Thoracic aorta (tissue), 2 donors: ENCODE measurements at places on chromosomes 16 and 17.

DNA sequence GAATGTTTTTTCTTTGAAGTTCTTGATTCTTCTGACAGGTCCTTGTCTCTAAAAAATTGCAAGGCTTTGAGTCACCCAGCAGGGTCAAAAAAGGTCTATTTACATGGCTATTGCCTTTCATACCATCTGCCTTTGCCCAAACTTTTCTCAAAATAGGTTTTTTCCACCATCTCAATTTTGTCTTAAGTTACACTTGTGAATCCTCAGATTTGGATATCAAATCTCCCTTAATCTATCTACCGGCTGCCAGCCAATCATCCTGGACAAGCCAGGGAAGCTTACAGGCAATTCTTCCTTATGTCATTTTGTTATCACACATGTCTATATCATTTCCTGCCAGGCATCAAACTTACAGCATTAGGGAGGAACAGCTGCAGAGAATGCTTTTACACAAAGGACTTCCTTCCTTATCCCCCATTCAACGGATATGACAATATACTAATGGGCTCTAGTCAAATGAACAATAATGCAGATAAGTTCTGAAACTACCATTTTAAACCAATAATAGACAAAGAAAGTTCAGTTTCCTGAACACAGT is 104.1 kb upstream of the CORO6 start:
- no peak for DNase-seq

GRCh38 chr17:17305281-17305801 is 2.2 kb downstream of the NT5M start:
- DNase-seq, result no peak

DNA sequence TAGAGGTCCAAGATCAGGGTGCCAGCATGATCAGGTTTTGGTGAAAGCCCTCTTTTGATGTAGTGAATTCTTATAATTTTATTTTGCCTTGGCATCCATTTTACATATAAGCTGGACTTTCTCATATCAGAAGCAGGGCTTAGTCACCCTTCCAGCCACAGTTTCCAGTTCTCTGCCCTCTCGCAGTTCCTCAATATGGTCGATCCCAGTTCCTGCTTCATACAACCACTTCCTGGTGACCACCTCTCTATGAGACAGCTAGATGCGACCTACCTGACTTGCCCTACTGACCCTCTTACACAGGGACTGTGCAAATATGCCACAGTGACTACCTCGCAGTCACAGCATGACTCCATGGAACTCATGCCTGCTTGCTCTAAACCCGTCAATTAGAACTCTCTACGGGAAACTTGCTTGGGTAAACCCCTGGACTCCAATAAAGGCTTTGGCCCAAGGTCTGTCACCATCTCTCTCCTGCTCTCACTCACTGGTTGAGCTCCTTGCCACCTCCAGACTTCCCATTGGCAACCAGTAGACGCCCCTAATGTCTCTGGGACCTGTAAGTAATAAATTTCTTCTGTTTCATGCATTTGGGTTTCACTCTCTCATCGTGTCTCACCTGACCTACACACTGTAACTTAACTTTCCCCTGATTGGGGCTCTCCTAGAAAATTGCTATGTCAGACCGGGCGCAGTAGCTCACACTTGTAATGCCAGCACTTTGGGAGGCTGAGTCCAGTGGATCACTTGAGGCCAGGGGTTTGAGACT is 21.4 kb downstream of the CD300LG start:
- DNase-seq, result no peak

DNA sequence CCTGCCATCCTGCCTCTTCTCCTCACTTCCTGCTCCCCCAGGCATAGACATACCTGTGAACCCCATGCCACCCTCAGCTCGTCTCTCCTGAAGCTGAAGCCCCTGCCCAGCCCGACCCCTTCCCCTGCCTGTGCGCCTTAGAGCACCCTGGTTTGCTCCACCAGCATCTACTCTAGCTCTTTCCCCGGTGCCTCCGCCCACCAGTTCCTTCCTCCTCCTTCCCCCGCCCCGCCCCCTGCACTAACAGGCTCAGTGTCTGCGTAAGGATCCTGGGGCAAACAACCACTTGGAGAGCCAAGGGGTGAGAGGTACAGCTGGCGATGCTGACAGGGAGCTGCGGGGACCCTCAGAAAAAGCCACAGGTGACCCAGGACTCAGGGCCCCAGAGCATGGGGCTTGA is 1.9 kb downstream of the GPR142 start:
- DNase-seq, result no peak

DNA sequence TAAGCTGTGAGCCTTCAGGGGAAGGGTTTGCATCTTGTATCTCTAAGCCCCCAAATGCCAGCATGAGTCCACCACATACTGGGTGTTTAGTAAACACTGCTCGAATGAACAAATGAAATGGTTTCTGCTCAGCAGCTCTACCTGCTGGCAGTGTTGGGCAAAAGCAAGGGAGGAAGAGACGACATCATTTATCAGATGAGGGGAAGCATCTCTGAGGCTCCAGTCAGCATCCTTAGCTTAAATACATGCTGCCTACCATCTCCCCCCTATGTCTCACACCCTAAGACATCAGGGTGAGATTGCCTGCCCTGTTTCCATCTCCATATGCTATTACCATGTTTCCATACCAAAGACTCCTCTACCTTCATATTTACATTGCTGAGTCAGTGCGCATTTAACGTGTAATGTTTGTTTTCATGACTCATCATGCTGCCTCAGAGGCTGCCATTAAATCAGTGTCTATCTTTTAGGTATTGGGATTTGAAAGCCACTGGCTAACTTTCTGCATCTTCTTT is 379.8 kb downstream of the UTP18 start:
- no peak for DNase-seq

DNA sequence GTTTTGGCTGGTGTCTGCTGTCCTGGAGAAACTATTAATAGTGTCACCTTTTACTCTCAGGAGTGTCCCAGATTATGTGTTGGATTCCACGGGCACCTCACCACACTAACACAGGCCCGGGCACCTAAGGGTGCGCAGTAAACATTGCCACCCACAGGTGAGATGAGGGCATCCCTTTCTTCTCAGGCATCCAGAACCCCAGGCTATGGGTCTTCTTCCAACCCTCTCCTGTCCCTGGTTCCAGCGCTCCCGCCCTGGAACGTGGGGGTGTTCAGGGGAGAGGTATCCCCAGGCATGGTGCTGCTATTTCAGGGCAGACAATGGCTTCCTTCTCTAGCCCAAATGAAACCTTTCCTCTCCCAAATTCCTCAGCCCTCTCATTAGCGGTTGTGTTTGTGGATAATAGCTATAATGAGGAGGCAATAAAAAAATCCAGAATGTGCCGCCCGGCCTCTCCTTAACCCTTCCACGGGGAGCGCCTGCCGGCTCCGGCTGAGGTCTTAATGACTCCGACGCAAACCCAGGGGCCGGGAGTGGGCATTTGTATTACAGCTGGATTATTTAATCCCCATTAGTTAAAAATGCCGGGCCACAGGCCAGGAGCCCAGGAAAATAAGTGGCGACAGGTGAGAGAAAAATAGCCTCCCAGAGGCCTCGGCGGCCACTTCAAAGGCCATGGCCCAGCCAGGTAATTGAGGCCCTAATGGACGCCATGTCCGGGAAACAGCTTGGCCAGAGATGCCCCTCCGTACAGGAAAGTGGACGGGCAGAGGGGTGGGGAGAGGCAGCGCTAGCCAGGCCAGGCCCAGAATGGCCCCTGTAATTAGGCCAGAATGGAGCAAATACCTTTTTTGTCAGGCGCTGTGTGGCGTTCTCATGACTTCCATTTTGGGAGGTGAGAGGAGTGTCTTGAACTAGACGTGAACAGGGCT is 102.8 kb downstream of the IRX5 start:
- DNase-seq, result no peak

DNA sequence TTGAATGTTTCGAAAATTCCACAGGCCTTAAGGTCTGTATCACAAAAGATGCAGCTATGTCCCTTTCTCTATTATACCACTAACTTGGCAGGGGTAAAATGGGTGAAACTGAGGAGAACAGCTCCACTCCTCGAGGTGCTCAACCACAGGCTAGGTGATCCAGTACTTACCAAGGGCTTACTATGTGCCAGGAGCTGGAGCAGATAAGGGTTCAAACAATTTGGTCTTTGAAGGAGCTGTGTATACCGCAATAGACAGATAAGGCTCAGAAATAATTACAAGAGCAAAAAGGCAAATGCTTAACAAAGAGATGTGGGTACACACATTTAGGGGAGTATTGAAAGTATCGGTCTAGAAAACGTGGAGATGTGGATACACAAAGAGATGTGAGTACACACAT is 1.5 kb downstream of the XPO6 start:
- no peak for DNase-seq

GRCh38 chr16:88649924-88650748 is 717 bp downstream of the CYBA start:
- DNase-seq, result no peak

- DNase-seq, result no peak
Measured at GRCh38 chr16:50114357-50115129, 38.6 kb upstream of the TENT4B start.

- no peak for DNase-seq
Measured at GRCh38 chr17:9878786-9879525, 26.1 kb downstream of the RCVRN start.

- DNase-seq, result no peak
Measured at GRCh38 chr16:88634141-88634993, 4.0 kb upstream of the IL17C start.

DNA sequence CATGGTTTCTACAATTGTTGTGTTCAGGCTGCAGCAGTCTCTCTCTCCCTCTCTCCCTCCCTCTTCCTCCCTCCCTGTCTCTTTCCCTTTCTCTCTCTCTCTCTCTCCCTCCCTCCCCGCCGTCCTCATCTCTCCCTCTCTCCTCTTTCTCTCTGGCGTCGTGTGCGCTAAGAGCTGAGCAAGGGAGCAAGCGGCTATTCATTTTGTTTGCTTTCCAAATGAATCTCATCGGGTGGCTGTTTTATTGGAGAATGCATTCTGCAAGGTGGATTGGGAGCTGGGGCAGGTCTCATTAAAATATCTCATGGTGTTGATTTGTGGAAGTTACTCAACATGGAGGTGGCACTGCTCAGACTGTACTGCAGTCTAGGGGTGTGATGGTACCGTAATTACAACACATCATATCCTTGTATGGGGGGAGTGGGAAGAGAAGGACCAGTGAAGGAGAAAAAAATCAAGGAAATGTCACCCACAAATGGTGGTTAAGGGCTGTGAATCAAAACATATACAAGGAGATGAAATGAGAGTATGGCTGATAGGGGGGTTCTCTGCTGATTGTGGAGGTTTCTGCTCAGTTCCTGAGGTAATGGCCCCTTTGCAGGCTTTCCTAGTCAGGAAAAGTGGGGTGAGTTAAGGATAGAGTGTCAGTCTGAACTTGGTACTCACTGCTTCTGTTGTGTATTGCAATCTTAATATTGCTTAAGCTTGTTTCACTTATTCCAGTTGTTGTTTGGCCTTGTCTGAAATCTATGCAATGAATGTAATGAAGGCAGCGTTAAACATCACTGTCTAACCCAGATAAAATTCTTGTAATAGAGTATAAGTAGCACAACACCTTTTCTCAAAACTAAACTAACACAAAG is 2.7 kb downstream of the MSL1 start:
- DNase-seq, result no peak

DNA sequence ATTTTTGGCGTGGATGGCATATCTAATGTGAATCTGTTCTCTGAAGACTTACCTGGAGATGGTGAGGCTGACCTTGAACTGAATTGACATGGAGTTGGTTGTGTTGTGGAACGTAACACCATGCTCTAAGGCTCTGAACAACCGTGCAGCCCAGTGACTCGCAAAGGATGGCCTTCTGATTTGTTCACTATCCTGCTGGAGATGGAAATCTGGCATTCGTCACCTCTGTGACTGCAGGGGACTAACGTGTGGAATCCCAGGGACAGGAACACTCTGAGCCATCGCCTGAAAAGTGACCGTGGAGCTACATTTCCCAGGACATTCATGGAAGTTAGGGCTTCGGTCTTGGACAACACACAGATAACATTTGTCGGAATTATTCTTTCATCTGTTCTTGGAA is 61.1 kb downstream of the BANP start:
- DNase-seq, result no peak

- DNase-seq, result no peak
Measured at GRCh38 chr17:79648181-79648831, 37.5 kb upstream of the RBFOX3 start.

DNA sequence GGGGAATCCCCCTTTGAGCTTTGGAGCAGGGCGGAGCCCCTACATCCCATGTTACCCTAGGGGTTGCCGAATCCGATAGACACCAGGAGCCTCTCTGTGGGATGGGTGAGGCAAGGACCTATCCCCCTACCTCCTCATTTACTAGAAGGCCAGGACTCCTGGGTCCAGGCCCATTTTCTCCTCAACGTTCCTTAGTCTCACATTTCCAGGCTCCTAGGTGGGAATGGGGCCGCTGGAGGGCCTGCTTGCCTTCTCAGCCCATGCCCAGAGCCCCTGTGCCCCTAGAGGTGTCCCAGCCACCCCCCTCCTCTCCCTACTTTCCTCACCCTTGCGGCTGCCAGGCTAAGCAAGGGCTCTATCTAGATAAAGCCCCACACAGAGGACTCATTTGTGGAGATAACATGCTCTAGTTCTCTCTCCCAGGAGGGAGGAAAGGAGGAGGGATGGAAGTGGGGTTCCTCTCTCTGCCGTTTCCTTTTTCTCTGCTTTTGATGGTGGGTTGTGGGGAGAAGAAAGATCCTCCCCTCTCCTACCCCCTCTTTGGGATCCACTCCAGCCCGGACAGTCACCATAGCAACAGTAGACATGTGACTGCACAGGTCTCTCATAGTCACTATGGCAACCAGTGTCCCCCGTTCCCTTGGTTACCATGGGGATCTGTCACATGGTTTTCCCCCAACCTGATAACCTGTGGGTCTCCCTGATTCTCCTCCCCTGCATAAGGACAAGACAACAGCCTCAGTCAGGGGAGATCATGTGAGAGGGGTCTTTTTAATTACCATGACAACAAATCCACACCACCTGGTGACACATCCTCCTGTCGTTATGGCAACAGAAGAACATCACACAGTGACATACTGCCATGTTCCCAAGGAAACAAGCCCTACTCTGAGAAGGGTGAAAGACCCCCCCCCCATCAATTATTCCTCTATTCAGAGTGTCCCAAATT is 5.2 kb downstream of the CACNA1G start:
- no peak for DNase-seq

GRCh38 chr17:48003417-48004151 is 32.7 kb downstream of the CDK5RAP3 start:
- no peak for DNase-seq

GRCh38 chr16:13333336-13333735 is 431.9 kb downstream of the SHISA9 start:
- DNase-seq, result no peak

- DNase-seq, result no peak
Measured at GRCh38 chr17:246226-246625, 64.8 kb upstream of the DOC2B start.

- no peak for DNase-seq
Measured at GRCh38 chr17:78147315-78147998, 1.3 kb downstream of the C17orf99 start.

- no peak for DNase-seq
Measured at GRCh38 chr16:84418056-84418849, 49.9 kb downstream of the ATP2C2 start.

DNA sequence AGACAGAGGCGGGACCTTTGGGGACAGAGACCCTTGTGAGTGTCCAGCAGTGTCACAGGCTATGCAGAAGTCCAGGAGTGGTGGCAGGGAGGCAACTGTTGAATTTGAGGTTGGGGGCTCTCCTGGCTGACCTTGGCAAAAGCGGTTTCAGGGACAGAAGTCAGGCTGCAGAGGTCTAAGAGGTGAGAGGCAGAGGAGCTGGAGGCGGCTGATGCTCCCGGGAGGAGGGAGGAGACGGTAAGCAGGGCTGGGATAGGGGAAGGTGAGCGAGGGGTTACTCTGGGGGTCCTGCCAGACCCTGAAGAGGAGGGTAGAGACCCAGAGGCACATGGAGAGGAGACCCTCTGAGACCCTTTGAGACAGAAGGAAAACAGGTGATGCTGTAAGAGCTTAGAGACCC is 5.2 kb downstream of the EPOP start:
- no peak for DNase-seq
